ENCODE measurements at places on chromosomes 2 and 18.
A peak's percentile ranks its signal among the peaks of the same experiment; 100 is the strongest.

DNA sequence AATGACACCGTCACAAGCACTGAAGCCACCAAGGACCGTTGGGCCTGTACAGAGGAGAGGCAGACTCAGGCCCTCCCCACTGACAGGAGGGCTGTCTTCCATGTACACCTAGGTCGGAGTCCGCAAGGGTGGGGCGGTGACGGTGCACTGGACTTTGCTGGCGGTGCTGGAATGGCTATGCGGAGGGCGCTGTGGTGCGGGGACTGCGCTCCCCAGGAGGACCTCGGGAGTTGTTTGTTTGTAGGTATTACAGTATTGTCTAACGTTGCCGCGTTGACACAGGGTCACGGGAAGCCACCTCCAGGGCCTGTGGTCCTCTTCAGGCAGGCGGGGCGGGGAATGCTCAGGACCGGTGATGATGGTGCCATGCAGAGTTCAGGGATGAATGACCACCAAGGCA, 126.2 kb downstream of the TPO start:
- no peak for DNase-seq

DNA sequence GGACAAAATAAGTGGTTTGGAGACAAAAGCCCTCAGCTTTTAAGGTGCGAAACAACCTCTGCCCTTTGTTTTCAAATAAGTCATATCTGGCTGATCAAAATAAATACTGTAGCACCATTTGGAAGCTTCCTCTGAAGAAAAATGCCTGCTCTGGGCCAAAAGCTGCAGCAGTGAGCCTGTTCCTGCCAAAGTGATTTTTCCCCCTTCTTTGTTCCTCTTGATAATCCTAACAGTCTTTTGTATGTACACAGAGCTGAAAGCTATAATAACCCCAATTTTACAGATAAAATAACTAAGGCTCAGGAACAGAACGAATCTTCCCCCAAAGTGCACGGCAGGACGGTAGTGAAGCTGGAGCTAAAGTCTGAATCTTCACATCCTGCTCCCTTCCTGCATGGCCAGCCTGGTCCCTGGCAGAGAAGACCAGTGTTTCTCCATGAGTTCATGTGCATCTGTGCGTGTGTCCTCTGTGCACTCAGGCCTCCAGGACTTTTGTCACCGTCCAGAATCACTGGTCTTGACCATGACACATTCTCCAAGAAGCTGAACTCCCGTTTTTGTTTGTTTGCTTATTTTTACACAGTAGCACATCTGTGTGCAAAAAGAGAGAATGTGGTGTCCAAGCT, 2114.1 kb upstream of the PIK3C3 start:
- no peak for DNase-seq

GRCh38 chr2:96962567-96963203, 23.7 kb downstream of the FAM178B start:
- no peak for DNase-seq

DNA sequence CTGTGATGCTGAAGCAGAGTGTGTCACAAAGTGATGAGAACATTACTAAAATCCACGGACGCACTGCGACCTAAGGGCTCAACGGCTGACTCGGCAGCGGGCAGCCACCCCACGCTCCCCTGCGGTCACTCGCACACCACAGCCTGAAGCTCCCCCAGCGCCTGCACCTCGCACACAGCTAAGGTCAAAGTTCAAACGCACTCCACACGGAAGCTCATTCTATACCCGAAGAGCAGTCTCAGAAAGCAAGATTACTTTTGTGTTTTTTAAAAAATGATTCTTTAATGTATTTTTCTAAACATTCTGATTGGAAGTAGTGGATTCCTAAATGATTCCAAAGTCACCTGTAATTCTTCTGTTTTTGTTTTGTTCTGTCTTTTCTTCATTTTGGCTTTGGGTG, 21.7 kb downstream of the ASPRV1 start:
- no peak for DNase-seq

GRCh38 chr2:84969511-84970209, 1.3 kb upstream of the KCMF1 start:
- DNase-seq: peak; percentile 51

- DNase-seq: no peak
These were observed 71.2 kb downstream of the NUP35 start for GRCh38 chr2:183195397-183195796.

DNA sequence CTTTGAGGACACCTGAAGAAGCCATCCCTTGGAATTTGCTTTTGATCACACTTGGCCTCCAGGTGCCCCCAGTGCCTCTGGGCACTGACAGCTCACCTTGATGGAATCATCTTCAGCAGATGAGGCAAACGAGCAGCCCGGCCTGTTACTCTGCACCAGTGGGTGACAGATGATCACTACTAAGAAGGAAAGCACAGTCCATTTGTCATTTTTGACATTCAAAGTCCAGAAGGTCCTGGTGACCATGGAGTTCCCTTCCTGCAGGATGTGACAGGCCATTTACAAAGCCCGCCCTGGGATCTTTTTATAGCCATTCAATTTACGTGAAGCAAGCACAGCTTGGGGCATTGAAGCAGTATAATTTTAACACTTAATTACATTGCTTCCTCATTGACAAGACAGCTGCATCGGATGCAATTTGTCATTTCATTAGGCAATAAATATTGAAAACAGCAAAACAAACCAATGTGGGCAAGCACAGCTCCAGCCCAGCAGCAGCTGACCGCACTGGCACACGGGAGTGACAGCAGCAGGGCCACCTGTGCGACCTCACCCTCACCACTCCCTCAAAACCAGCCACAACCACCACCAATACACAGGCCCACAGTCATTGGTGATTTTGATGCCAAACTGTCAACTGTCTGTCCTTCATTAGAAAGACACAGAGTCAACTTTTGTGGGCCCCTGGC, 76.0 kb upstream of the SLC66A3 start:
- no peak for DNase-seq

GRCh38 chr2:39140322-39140847, 19.5 kb upstream of the SOS1 start:
- DNase-seq: no peak

GRCh38 chr2:207240649-207241048, 74.9 kb upstream of the KLF7 start:
- DNase-seq: no peak

DNA sequence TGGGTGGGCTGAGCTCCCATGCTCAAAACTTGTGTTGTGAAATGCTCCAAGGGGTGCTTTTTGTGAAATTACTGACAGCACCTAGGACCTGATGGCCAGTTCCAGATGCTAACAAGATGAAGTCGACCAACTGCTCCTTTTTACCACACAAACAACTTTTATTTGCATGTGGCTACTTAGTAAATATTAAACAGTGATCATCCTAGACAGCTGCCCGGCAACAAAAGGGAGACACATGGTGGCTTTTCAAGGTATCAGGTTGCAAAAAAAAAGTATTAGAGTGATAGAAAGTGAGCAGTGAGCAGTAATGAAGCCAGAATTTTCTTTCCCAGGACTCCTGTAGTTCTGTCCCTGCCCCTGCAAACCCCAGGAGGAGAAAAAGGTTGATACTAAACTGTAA, 118.5 kb downstream of the RPIA start:
- no peak for DNase-seq

DNA sequence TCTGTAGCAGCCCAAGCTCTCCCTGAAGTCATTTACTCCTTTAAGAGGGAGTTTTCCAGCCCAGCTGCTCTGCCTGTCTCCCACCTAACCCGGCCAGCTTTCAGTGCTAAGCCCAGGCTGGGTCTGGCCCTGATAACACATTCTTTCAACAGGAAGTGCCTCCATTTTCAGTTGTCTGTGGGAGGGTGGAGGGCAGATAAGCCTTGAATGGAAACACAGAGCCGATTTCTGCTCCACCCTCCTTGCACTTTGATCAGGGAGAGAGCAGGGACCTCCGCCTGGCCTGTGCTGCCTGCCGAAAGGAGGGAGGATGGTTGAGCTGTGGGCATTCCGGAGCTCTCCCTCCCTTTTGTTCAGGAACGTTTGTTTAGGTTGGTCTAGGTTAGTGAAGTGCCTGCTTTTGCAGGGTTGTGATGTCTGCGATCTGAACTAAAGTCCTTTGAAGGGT, 24.8 kb downstream of the GATA6 start:
- no peak for DNase-seq

DNA sequence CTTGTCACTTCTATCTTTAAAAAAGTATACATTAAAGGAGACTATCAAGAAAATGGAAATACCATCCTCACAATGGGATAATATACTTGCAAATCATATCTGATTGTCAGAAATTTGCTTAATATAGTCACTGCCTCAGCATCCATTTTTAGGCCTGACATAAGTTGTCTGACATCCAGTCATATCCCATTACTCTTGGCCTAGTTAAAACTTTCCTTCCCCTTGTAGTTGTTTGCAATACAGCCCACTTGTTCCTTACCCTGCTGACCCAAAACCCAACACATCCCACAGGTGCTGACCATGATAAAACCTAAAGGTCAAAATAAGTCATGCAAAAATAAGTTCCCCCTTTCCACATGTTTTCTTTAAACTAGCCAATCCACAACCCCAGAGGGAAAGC, 3.6 kb upstream of the ARHGEF33 start:
- no peak for DNase-seq

DNA sequence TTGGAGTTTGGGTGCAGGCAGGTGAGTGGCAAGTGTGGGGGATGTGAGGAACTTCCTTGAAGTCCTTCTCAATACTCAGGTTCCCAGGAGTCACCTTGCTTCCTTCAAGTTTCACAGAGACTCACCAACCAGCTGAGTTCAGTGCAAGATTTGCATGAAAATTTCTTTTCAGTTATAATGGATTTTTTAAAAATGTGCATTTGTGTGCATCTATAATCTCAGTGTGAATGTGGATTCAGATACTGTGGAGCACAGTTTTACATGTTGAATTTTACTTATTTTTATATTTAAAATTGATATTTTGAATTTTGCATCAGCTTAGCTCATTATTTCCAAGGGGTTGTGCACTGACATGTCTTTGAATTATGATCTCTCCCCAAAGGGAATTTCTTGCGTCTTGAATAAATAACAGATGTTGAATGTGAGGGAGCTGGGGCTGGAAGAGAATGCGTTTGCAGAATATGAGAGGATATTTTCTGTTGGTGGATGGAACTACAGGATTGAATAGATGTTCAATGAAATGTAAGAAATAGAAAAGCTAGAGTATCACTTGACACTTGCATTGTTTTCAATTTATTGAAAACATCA, 184.3 kb downstream of the RPRM start:
- DNase-seq: no peak

DNA sequence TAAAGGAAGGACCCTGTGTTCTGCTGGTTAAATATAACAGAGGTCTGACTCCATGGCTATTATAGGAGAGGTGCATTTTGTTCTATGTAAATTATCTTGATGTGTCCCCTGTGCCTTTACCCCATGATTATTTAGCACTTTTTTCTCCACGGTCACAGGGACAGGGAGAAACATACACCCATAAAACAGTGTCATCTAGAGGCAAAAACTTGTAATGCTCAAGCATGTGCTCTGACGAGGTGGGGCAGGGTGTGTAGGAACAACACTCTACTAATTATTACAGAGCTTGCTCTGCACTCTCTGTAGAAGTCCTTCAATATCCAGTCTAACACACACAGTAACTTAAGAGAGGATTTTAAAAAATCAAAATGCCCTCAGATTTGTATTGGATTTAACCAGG, 187.9 kb downstream of the NEDD4L start:
- no peak for DNase-seq

GRCh38 chr18:46209161-46209560, 105.0 kb downstream of the HAUS1 start:
- no peak for DNase-seq

GRCh38 chr2:105872142-105872728, 127.5 kb downstream of the NCK2 start:
- DNase-seq: no peak

- DNase-seq: peak; percentile 18
These were observed at the start of gene SOCS6 for GRCh38 chr18:70288851-70289328. Gene SOCS6 (plus strand): TSS chr18:70289045. CDS start chr18:70324669, 35,624 bp downstream.

GRCh38 chr2:222859786-222860612, 837 bp upstream of the ACSL3 start:
- DNase-seq: no peak

GRCh38 chr2:80489717-80490116, 185.2 kb upstream of the LRRTM1 start:
- DNase-seq: no peak

DNA sequence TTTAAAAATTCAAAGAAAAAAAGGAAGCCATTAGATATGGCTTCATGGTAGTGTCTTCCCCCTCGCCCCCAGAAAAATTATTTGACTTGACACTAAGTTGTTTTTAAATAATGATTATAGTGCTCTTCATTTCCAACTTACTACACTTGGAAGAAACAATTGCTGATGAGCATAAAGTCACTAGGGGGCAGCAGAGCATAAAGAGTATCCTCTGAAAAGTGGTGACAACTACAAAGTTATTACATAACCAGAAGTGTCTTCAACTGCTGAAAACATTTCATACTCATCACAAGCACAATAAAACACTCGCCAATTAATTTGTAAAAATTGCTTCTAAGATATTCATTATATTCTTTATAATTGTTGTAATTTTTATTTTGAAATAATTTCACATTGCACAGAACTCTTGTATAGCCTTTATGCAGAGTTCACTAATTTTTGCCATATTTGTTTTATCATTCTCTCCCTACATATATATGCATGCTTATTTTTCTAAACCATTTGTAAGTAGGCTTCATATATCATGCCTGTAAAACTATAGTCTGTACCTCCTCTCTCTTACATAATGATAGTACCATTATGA, 54.9 kb downstream of the EXOC6B start:
- peak; percentile 54 for DNase-seq

- no peak for DNase-seq
These were observed 69.6 kb upstream of the RTN4 start for GRCh38 chr2:55119711-55120487.

GRCh38 chr2:3368261-3368722, 9.3 kb downstream of the EIPR1 start:
- no peak for DNase-seq

DNA sequence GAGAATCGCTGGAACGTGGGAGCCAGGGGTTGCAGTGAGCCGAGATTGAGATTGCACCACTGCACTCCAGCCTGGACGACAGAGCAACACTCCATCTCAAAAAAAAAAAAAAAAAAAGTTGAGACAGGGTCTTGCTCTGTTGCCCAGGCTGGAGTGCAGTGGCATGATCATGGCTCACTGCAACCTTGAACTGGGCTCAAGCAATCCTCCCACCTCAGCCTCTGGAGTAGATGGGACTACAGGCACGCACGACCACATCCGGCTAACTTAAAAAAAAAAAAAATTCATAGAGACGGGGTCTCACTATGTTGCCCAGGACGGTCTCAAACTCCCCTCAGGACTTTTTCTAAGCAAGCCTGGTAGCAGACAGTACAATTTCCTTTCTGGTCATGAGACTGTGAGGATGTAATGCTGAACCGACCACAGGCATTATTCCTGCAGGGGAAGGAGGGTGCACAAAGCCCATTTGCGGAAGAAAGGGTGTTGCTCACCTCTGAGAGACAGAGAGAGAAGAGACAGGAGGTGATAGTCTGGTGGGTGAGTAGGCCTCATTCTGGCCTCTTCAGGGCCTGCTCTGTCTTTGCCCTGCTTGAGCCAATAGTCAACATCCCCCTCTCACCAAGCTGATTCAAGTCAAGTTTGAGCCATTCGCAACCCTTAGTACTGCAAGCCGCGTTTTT, 205.3 kb downstream of the ZFP36L2 start:
- no peak for DNase-seq
